ENCODE measurements at places on chromosomes 1 and 21.

DNA sequence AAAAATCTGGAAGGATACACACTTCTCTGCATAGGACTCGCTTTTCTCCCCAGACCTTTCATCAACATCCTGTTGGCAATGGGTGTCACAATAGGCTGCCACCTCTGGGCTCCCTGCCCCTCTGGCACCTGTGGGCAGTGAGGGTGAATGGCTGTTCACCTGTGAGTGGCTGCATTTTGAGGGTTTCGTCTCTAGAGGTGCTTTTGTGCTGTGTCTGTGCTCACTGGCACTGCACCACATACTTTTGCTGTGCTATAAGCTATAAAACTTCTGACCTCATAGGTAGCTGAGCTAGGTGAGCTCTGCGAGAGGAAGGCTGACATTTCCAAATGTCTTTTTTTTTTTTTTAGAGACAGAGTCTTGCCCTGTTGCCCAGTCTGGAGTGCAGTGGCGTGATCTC, 35.9 kb downstream of the SLC30A1 start:
- DNase-seq = no peak

DNA sequence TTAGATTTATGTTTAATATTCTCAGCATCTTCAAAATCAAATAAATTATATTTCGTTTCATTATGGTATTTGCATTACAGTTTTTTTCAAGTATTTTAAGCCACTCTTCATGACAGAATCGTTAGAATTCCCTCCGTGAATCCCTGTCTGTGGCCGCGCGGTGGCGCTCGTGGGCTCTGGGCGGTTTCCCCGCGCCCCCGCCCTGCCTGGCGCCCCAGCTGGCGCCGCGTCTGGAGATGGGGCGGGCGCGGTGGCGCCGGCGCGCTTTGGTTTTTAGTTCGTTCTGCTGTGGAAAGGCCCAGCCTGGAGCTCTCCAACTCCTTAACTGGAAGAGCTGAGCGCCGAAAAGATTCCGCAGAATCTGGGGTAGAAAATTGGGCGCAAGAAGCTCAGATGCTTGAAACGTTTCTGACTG, 25.7 kb downstream of the PRMT2 start:
- peak; percentile 48 for DNase-seq

GRCh38 chr21:38714039-38714817, 91.5 kb upstream of the ETS2 start:
- DNase-seq = no peak

DNA sequence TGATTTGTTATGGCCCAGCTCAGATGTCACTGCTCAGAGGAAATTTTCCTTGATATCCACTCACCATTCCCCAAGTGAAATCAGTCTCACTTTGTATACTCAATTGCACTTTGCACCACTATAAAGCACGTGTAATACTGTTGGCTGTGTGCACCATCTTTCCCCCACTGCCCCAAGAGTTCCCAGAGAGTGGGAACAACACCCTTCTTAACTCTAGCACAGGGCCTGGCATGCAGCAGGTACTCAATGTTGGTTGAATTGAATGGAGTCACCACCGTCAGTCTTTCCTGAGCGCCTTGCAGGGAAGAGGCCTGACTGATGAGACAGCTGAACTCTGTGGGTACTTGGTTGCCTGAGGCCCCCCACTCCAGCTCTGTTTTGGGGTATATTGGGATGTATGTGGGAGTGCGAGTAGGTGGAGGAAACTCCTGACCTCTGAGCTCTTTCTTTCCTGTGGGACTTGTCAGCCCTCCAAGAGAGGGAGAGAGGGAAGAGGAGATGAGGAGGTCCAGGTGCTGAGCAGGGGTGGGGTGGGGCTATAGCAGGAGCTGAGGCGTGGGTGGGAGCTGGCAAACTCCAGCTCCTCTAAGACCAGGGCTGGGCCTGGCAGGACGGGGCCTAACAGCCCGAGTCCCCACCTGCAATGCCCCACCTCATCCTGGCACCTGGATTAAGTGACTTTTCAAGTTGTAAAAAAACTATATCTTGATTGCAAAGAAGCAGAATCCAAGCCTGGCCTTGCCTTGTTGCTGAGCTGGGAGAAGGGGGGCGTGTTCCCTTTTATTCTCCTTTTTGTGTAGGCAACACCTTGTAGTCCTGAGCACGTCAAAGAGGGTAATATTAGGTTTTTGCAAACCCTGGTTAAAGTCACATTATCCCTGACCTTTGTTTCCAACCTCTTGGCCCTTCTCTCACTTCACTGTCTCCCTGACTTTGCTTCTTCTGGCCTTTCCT, 19.4 kb upstream of the WASF2 start:
- no peak for DNase-seq

GRCh38 chr1:29893046-29893723, 656.9 kb downstream of the PTPRU start:
- no peak for DNase-seq

GRCh38 chr1:203476216-203476814, 709 bp downstream of the PRELP start:
- DNase-seq = no peak

DNA sequence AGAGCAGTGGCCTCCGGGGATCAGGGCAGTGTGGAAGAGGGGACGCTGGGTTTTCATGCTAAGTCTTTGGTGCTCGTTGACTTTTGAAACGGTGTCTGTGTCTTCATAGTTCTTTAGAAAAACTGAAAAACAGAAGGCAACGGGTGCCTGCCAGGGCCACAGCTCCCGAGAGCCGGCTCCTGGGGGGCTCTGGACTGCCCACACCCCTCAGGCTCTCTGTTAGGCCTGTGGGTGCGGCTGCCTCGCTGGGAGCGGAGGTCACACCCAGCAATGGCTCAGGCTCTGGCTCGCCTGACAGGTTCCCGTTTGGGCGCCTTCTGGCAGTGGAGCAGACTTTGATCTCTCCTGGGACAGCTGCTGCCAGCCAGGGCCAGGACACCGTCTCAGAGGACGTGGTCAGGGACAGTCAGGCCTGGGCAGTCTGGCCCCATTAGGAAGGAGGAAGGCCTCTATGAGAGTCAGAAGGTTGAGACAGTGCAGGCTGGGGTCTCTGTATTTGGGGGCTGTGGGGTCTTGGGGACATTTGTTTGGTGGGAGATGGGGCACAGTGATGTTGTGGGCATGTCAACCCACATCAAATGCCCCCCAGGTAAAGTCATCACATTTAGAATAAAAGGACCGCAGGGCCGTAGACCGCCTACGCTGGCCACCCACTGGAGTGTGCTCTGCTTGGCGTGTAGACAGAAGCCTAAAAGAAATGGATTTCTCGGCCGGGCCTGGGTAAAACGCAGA, 5.6 kb downstream of the ARHGEF16 start:
- no peak for DNase-seq

DNA sequence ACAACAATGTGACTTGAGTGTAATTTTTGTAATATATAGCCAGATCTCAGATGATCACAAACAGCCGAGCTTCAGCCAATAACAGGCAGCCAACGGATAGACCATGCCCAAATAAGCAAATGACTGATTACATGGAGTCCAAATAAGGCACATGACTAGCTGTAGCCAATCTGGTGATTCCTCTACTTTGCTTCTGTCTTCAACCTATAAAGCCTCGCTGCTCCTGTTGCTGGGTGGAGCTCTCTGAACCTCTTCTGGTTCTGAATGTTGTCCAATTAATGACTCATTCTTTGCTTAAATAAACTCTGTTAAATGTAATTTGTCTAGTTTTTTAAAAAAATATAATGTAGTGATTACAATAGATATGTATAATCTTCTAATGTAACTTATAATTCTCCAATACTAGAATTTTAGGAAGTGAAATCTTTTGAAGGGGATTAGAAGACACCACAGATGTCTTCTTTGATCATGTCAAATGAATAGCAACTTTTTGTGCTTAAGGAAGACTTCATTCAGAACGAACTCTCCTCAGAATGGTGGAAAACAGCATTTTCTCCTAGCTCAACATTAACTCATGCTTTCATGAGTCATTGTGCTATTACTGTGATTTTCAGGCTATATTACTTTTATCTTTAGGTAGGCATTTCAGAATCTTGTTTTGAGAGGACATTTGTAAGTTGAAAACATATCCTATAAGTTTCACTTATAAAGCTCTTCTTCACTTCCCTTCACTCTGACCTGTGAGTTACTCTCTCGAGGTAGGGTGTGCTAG, 857.8 kb upstream of the B3GALT2 start:
- DNase-seq = no peak

- DNase-seq = no peak
These were observed 15.2 kb downstream of the RGS4 start for GRCh38 chr1:163084330-163084729.

- no peak for DNase-seq
These were observed 20.3 kb downstream of the SLC37A1 start for GRCh38 chr21:42533963-42534355.

DNA sequence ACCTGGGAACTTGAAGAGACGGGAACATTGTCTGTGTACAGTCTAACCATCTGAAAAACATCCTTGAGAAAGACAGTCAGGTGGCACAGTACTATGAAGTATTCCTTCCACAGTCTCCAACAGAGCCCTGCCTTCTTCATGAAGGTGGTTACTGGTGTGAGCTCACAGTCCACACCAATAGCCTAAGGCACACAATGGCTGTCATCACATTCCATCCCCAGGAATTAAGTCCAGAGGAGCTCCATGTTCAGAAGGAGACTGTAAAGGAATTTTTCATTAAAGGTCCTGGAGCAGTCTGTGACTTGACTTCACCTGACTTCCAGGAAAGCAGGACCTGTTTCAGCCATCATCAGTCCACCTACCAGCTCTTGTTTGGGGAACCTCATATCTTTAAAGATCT, 180.2 kb downstream of the C1orf21 start:
- no peak for DNase-seq

GRCh38 chr1:217540321-217540720, 90.6 kb downstream of the GPATCH2 start:
- no peak for DNase-seq

DNA sequence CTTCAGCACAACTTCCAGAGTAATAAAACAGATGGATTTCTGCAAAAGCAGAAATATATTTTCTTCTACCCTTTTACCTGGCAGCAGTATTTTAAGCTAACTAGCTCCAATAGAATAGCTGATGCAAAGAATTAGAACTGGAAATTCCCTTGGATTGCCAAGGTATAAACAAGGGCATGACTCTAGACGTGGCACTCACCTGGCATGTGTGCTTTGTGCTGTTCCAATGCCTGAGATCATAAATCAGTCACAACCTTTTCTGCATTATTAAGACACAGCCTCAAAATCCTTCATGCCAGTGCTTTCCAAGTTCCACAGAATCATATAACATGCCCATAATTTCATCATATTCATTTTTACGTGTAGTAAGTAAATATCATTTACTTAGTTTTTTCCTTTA, 1048.7 kb downstream of the ADGRL2 start:
- no peak for DNase-seq

DNA sequence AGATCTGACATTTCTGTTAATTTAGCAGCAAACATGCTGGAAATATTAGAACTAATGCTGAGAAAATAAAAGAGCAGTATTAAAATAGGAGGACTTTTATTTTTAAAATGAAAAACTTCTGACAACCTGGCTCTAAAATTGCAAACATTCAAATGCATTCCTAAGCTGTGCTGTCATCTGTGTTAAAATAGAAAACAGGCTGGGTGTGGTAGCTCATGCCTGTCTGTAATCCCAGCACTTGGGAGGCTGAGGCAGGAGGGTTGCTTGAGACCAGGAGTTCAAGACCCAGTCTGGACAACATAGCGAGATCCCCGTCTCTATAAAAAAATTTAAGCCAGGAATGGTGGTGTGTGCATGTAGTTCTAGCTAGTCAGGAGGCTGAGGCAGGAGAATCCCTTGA, 44.6 kb downstream of the MIGA1 start:
- DNase-seq = no peak

GRCh38 chr21:32559006-32559610, 26.2 kb downstream of the TCP10L start:
- DNase-seq = no peak

GRCh38 chr1:198636391-198636790, 2.4 kb upstream of the PTPRC start:
- DNase-seq = no peak

GRCh38 chr21:17371450-17371849, 141.4 kb upstream of the CXADR start:
- no peak for DNase-seq

GRCh38 chr21:38533887-38534286, 35.6 kb upstream of the ERG start:
- no peak for DNase-seq

- DNase-seq = no peak
These were observed 140.9 kb upstream of the HOOK1 start for GRCh38 chr1:59673573-59674450.

DNA sequence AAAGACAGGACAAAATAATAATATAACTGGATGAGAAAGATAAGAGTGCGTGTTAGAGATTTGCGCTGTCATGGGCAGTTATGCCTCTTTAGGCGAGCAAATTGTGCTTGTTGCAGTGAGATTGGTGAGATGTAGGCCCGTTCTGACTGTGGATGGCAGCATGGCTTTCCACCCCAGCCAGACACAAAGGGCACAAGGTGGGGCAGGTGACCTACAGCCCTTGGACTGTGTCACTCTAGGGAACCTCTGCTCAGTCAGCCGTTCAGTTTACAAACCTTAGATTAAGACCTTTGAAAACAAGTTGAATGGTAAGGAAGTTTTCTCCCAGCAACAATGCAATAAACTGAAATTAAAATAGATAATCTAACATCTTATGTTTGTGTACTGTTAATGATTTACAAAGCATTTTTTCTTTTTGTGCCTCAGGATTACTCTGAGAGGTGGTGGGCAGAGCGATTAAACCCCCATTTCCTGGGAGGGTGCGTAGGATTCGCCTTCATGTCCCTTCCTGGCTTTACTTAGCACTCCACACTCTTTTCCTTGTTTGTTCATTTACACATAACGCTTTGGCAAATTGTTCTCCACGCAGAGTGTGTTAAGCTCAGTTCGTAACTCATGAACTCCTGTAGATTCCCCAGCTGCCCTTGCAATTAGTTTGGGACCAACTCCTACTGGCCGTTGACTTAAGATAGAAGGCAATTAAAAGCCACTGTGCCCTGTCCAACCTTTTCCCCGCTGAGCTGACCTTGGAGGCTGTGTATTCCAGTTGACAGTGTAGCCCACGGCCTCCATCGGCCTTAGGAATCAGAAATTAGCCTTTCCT, 58.1 kb upstream of the IGSF5 start:
- peak; percentile 38 for DNase-seq

GRCh38 chr1:51506537-51506936, 12.5 kb downstream of the EPS15 start:
- no peak for DNase-seq

DNA sequence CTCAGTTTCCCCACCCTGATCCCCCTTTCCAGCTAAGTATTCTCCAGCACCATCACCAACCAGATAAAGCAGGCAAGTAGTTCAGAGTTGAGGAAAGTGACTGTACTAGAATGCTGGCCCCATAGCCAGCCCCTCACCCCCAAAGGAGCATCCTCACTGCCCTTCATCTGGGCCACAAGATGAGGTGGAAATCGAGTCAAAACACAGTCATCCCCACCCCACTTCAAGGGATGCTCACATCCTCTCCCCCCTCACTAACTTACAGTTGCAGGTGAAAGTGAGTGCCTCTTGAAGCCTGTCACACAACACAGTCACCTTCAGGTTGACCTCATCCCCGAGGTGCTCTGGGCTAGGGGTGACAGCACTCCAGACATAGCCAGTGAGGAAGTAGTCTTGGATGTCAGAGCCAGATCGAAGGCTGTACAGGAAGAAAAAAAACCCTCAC, 30.4 kb downstream of the PIK3C2B start:
- no peak for DNase-seq

Data from NCI-H1092 treated with DMSO at 0.1 percent for 48 hours (cell line).